Endothelial cell of umbilical vein (primary cell): ENCODE measurements at places on chromosomes 2 and 18. TPM values are rescaled to one million over a fixed set of nuclear protein-coding genes. Genes with fewer than 3 reads are reported as not detected.

Gene WNT6
- not detected in 2 replicates for total RNA-seq

Gene NPHP1
- total RNA-seq: 5.9 and 6.1 TPM in 2 replicates

Gene DSG1
- total RNA-seq: not detected in 2 replicates

DNA sequence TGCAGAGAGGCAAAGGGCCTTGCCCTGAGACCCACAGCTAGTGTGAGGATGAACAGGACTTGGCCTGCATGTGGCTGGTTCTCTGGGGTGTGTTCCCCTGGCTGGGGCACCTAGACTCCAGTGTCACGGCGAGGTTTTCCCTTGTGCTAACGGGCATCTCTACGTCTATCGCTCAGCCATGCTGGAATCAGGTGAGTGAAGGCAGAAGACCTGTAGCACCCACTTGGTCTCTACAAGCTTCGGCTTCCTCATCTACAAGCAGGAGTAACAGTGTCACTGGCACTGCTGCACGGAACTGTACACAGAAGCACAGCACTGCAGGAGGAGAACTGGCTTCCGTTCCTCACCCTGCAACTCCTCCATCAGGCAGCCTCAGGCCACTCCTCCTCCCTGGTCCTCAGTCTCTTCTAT is 30.6 kb downstream of the HS1BP3 start:
- no peaks in the 10 kb centered on the region for H3K36me3 ChIP-seq
- peaks cover 28% of the 10 kb centered on the region for H3K4me1 ChIP-seq
- no peak for DNase-seq
- no peaks in the 10 kb centered on the region for H3K27me3 ChIP-seq

DNA sequence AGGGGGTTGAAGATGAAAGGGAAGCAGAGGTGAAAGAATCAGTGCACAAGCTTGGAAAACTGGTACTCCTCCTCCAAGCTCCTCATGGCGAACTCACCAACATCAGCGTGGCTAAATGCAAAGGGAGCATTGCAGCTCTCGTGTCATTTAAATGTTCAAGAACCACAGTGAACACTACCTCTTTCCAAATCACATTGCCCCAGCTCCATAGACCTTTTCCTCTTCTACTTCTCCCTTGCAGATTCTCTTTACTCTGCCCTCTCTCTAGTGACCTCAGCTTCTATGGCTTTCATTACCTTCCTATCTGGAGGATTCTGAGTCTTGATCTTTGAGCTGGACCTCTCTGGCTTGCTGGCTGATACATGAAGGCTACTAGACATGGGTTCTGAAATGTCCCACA is 14.3 kb downstream of the EPB41L3 start:
- H3K36me3 ChIP-seq: no peaks in the 10 kb centered on the region
- no peak overlapping the region for H3K4me3 ChIP-seq
- no peak overlapping the region for H3K27ac ChIP-seq
- H3K27me3 ChIP-seq: no peaks in the 10 kb centered on the region
- peaks cover 3% of the 10 kb centered on the region for H3K4me1 ChIP-seq

- no peak for DNase-seq
- H3K4me1 ChIP-seq: no peaks in the 10 kb centered on the region
- no peaks in the 10 kb centered on the region for H3K27me3 ChIP-seq
- H3K36me3 ChIP-seq: no peaks in the 10 kb centered on the region
- no peak overlapping the region for H3K27ac ChIP-seq
- no peak overlapping the region for H3K4me3 ChIP-seq
Observed at GRCh38 chr2:59959944-59960343, 593.5 kb downstream of the BCL11A start.

- H3K36me3 ChIP-seq: no peaks in the 10 kb centered on the region
- no peak overlapping the region for H3K4me3 ChIP-seq
- no peak for DNase-seq
Observed at GRCh38 chr2:40283111-40283909, 168.6 kb downstream of the SLC8A1 start.
